ENCODE measurements at places on chromosomes 16 and 17. TPM values are rescaled to one million over a fixed set of nuclear protein-coding genes. Genes with fewer than 3 reads are reported as not detected.

- H3K4me1 ChIP-seq: peaks cover 2% of the 10 kb centered on the region
- no peak overlapping the region for H3K4me3 ChIP-seq
- H3K36me3 ChIP-seq: no peaks in the 10 kb centered on the region
- H3K27ac ChIP-seq: no peak overlapping the region
- no peak for DNase-seq
Observed at GRCh38 chr16:27110524-27110896, 43.8 kb downstream of the C16orf82 start.

GRCh38 chr17:58121925-58122324, 26.3 kb upstream of the OR4D1 start:
- H3K27me3 ChIP-seq: peaks cover 6% of the 10 kb centered on the region
- H3K4me1 ChIP-seq: peaks cover 6% of the 10 kb centered on the region
- H3K4me3 ChIP-seq: no peak overlapping the region
- no peak overlapping the region for H3K27ac ChIP-seq
- DNase-seq: peak; percentile 43

DNA sequence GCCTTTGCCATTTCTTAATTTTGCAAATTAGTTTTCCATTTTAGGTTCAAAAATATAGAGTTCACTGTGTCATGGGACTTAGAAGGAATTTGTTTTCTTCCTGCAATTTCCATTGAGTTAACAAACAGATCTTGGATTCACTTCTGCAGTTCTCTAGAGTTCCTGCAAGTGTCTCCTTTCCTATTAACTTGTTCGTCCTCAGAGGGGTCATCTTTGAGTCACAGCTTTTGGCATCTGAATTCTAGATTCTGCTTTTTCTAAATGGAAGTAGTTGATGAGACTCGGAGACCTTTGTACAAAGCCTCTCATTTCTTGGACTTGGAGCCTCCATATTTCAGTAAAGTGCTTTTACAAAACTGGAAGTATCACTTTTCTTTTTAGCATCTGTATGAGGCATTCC, 323.3 kb downstream of the BCAS3 start:
- H3K27ac ChIP-seq: no peak overlapping the region
- H3K4me3 ChIP-seq: no peak overlapping the region
- no peak for DNase-seq
- no peaks in the 10 kb centered on the region for H3K36me3 ChIP-seq

Gene KIF1C
- 37.4 TPM for total RNA-seq

Gene IL17C
- not detected for total RNA-seq

Gene DOC2A
- total RNA-seq: 0.68 TPM

Gene PIPOX
- 3.0 TPM for total RNA-seq
